ENCODE measurements at places on chromosomes 2 and 18.

DNA sequence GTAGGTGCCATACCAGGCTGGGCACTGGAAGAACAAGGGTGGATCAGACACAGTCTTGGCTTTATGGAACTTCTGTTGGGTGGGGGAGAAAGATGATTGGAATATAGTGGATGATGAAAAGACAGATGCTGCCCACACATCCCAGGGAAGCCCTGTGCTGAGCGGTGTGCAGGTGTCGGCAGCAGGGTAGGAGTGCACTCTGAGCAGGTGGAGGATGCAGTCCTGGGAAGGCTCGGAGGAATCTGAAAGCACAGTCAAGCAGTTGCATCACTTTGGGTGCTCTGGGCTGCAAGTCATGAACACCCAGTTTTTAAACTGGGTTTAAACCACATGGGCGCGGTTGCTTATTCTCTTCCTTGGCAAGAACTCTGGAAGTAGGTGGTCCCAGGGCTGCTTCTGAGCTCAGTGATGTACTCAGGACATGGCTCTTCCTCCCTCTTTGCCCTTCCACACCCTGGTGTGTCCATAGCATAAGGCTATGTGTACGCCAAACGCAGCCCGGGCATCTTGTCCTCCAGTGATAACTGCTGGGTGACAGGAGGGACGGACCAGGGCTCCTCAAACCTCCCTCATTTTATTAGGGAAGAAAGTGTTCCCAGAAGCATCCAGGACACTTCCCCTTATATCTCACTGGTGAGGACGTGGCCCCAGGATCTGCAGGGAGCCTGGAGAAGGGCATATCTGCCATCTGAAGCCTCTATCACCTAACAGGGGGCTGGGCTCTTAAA lies 84.0 kb downstream of the SH3RF3 start:
- no peak for DNase-seq

GRCh38 chr18:74589811-74590210 lies 7.9 kb upstream of the ZNF407 start:
- no peak for DNase-seq

DNA sequence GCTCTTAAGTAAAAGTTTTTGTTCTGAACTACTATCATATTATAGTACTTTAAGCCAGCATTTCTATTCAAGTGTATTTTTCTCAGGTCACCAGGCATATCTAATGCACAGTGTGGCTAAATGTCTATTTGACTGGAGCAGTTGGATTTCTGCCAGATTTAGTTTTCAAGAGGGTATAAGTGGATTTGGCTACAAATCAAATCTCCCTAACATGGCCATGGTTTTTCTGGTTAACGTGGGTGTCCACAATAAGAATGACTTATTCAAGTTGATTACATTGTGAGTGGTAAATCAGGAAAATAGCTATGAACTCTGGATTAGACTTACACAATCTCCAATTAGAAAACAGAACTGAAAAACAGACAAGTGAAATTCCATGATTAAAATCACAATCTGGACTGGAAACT lies 5.7 kb upstream of the CHN1 start:
- DNase-seq, result no peak

DNA sequence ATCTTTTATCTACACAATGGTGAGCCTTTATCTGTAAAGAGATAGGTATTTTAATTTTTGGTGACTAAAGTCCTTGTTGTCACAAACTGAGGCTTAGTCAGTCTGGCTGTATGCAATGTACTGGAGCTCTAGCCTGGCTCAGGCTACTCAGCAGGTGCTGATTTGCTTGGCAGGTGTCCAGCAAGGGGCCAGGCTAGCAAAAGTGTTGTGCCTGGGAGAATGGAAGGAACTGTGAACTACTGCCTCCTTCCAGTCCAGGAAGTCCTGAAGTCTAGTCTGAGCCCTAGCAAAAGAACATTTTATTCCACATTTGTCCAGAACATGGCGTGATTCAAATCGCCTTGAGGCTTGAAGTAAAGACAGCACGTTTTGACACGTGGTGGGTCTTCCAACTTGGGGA lies 260.5 kb downstream of the CCDC85A start:
- DNase-seq, result no peak

GRCh38 chr2:239674101-239674980 lies 273.5 kb upstream of the HDAC4 start:
- no peak for DNase-seq

DNA sequence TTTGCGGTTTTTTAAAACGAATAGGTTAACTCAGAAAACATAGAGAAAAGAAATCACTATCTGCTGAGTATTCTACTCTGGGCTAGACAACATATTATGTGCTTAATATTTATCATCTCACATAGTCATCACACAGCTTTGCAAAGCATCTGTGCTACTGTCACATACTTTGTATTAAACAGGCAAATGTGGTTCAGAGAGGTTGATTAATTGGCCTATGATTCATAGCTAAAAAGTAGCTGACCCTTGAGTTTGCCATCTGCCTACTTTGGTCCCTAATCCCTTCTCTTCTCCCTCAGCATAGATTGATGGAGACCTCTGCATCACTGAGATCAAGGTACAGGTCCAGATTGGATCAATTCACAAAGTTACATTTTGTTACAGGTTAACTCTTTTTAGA lies 21.4 kb downstream of the ANKRD30B start:
- no peak for DNase-seq

DNA sequence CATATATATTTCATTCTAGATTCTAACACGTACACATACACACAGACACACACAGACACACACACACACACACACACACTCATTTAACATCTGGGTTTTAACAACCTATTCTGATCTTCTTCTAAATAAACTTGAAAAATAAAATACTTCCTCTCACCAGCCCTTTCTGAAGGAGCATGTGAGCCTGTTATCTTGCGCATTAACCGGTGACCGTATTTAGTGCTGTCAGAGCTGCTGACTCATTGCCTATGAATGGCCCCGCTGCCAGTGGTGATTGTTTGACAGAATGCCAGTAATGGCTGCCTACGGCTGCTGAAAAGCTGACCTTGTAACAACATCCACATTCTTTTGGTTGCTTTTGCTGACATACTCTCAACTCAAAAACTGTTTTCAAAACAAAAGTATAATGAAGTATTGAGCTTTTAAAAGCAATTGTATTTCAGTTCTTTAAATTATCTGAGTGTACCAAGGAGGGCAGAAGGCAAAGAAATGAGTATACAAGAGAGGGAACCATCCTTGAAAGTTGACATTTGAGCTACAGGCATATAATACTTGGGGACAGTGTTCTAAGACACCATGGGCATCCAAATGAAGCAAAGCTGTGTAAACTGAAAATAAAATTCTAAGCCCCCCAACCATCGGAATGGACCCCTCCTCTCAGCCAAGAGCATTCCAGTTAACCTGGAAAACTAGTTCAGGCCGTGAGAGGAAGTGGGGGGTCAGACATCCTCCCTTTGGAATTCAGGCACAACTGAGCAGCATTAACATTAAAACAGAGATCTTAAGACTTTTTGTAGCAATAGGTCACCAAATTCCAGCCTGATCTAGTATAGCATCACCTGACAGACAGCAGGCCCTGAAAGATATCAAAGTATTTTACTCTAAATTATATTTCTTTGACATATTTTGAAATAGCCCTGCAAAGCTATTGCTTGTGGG lies 50.2 kb upstream of the DTNA start:
- DNase-seq, result no peak

- DNase-seq, result no peak
Measured at GRCh38 chr2:144248350-144249034, 271.4 kb downstream of the ZEB2 start.

DNA sequence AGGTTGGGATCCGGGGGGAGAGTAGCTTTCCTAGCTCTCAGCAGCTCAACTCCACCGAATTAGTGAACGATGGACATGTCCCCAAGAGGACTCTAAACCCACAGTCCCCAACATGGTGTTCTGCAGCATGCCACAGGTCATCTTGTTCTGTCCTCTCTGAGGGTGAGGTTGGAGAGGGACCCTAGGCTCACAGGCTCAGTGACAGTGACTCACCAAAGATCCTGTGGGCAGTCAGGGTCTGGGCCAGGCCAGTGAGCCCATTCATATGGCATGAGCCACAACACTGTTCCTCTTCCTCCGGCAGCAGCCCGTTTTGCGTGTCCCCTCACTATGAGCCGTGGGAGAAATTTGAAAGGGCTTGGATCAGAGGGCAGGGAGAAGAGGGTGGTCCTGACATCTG lies 2.8 kb upstream of the SLC20A1 start:
- no peak for DNase-seq

DNA sequence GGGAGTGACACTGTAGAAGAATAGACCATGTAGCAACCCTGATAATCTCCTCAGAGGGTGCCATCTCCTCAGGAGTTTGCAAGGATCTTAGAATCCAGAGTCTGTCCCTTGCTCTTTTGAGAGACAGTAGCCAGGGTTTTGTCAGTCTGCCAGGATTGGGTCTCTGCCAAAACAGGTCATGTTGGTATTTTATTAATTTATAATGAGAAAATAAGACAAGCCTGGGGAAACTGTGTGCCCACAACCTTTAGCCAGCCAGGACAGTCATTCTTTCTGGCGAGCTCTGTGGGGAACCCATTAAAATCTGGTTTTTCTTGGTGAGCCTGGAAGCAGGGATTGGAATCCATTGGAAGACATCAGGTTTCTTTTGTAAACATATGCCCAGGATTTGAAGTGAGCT lies 78.6 kb downstream of the PTPRM start:
- no peak for DNase-seq

GRCh38 chr2:71746946-71747501 lies 293.7 kb downstream of the DYSF start:
- no peak for DNase-seq

GRCh38 chr2:151840216-151841046 lies 12.2 kb upstream of the ARL5A start:
- no peak for DNase-seq

- no peak for DNase-seq
Measured at GRCh38 chr2:100235098-100235497, 87.2 kb downstream of the LONRF2 start.

DNA sequence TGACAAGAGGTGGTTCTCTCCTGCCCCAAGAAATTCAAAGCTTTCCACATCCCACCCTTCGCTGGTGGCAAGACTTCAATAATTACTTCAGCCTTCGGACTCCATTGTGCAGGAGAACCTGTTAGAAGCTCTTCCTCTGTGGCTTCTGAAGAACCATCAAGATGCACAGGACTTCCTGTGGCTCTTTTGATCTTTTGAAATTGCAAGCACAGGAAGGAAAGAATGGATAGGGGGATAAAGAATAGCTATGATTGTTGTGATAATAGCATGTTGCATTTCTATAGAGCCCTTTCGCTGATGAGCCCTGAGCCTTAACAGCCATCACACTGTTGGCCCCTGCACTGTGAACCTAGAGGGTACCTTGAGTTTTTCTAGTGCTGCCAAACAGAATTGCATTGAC lies 7.4 kb downstream of the EPAS1 start:
- DNase-seq, result no peak

DNA sequence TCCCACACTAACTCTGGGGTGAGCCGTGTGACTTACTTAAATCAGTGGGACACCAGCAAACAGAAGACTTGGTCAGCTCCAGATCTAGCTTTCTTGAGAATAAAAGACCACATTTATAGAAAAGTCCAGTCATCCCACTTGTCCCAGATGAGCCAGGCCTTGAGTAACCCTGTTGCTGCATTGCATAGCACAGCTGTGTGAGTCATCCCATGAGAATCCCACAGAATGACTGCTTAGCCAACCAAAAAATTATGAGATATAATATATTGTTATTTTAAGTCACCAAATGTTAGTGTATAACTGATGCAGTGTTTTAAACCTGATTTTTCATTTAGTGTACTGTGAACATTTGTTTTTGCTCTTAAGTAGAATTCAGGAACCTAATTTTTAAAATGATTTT lies 94.2 kb upstream of the FSHR start:
- DNase-seq, result no peak

DNA sequence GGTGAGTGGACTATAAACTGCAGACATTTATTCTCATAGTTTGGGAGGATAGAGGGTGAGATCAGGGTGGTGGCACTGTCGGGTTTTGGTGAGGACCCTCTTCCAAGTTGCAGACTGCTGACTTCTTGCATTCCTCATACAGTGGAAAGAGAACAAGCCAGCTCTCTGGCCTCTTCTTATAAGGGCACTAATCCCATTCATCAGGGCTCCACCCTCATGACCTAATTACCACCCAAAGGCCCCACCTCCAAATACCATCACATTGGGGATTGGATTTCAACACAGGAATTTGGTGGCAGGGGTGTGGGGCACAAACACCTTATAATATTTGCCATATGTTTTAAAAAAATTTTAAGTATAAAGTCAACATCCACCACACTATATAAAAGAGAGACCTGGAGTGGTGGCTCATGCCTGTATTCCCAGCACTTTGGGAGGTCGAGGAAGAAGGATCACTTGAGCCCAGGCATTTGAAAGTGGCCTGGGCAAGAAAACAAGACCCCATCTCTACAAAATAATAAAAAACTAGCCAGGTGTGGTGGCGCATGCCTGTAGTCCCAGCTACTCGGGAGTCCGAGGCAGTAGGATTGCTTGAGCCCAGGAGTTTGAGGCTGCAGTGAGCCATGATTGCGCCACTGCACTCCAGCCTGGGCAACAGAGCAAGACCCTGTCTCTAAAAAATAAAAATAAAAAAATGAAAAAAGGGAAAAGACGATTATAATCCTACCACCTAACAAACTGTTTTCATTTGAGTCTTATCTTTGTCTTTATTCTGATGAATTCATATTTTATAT lies 44.0 kb downstream of the TCF7L1 start:
- DNase-seq, result no peak

- DNase-seq, result no peak
Measured at GRCh38 chr18:55862693-55863390, 274.9 kb upstream of the TCF4 start.

- no peak for DNase-seq
Measured at GRCh38 chr2:73285159-73285739, 971 bp upstream of the FBXO41 start.

DNA sequence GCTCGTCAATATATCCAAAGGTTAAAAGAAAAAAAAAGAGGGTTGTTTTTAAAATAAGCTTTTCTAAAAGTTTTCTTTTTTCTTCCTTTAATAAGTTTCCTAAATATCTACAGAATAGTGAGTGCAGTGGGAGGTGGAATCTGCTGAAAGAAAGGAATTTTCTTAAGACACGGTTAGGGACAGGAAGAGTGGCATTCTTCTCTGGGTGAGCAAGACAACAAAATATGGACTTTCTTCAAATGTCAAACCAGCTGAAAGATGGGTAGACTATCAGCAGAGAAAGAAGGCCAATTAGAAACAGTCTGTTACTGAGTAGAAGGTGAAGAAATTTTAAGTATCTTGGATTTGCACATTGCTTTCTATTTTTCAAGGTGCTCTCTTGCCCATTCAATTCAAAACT lies 222.7 kb upstream of the PIK3C3 start:
- no peak for DNase-seq

GRCh38 chr2:58923869-58924268 lies 682.7 kb upstream of the FANCL start:
- no peak for DNase-seq
